ENCODE measurements at places on chromosomes 4 and X.

GRCh38 chr4:20356565-20356964 is 104.9 kb downstream of the SLIT2 start:
- DNase-seq: peak; percentile 78

DNA sequence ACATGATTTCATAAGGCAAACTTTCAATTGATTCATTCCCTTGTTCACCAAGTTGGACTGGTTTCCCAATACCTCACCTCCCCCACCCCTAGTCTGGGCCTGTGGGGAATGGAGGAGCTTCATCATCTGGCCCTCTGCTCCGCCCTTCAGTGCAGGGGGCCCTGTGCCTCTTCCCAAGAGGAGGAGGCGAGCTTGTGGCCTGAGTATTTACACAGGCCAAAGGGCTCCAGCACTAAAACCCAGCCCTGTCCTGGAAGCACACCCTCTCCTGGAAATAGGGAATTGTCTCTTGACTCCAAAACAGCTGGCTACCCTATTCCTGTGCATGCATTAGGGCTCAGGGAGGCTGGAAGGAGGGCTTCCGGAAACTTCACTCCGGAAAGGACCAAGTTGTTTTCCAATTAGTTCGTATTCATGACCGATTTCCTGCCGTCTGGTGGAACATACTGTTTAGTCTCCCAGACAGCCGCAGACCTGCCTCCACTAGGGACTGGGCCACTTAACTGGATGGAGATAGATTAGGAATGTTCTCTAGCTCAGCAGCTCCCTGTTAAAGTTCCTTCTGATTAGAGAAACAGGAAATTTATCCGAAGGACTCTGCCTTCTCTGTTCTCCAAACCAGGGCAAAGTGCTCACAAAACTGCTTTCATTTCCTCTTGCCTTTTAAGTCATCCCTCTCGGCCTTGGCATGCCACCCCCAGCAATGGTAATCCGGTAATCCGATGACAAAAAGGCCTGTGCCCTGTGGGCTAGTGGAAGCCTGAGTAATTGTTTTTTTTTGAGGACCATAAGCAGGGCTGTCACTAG is 5.8 kb downstream of the SRPX2 start:
- no peak for DNase-seq

DNA sequence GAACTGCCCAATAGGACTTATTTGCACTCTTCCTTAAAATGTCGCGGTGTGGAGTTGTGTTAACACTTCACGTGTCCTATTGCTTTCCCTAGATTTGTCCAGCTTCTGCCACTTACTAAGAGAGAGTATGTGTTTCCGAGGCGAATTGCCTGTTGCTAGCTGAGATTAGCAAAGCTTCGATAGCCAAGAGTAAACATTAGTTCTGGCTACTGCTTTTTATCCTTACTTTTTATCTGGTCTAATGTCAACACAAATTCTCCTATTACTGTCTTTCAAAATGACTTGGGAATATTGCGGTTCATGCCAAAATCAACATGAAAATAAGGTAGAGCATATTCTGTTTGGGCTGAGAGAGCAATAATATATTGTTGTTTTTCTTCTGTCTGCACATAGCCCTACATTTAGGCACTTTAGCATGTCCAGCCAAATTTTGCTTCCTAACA is 90.4 kb upstream of the VEGFC start:
- DNase-seq: peak; percentile 38

GRCh38 chr4:182828360-182829025 is 88.7 kb downstream of the DCTD start:
- no peak for DNase-seq

DNA sequence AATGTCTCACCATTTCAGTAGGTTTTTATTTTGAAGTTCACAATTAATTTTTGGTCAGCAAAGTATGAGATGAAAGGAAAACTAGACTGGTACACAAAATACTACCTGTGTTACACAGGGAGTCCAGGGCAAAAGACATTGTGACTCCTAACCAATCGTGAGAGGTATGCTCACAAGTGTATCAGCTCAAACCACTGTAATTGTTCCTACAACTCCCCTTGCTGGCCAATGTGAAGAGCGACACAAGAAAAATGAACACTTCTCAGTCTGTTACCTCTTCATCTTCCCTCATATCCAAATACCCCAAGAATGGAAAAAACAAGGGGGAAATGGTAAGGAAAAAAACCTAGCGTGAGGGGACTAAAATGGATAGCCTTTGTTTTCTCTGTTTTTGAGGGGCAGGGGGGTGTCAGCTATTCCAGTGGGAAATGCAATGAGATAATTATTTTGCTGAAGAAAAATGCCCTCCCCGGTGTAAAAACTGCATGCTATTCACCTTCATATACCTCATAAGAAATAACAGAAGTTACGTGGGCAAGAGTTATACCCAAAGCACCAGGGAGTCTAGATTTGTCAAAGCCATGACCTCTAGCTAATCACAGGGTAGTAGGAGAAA is 30.6 kb upstream of the NSUN7 start:
- DNase-seq: peak; percentile 64

GRCh38 chrX:130028196-130028595 is 45.8 kb downstream of the BCORL1 start:
- DNase-seq: no peak

- no peak for DNase-seq
Measured at GRCh38 chrX:50712777-50713176, 101.2 kb downstream of the SHROOM4 start.

- DNase-seq: no peak
Measured at GRCh38 chrX:141879616-141880015, 24.1 kb upstream of the MAGEC1 start.

DNA sequence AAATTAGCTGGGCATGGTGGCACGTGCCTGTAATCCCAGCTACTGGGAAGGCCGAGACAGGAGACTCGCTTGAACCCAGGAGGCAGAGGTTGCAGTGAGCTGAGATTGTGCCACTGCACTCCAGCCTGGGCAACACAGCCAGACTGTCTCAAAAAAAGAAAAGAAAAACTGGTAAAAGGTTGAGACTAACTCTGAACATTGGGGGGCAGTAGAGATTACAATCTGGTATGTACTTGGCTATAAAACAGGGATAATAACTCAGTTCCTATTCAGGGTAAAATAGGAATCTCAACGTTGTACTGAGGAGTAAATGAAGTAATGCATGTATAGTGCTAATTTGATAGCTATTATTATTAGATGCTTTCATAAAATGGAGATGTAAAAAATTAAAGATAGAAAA is 12.5 kb upstream of the KLF8 start:
- DNase-seq: no peak

DNA sequence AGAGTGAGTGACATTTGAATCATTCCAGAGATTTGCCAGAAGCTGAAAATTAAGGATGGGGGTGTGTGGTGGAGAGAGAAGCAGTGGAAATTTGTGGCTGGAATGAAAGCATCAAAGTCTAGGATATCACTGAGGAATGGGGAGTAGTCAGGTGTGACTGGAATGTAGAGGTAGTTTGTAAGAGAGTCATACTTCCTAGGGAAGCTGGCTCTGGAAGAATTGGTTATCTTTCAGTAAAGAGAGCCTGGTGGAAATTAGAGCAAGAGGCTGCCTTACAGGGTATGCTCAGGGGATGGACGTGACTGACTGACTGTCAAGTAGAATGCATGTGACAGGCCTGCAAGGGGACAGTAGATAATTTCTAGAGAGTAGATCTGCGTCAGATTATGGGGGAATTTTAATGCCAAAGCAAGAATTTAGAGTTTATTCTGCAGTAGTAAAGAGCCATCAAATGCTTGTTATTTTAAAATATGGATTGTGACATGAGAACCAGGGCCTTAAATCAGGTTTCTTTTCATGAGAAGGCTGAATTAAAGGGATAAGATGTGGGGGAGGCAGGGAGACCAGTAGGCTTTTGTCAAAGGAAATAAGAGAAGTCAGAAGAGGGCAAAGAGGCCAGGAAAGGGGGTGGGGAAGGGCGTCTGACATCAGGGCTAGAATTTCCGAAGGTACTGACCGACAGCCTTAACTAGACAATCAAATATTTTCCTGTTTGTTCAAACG is 109.9 kb downstream of the AFF1 start:
- DNase-seq: no peak

GRCh38 chr4:140271553-140271952 is 101.9 kb upstream of the SCOC start:
- DNase-seq: no peak

GRCh38 chr4:174592256-174592984 is 70.1 kb upstream of the HPGD start:
- no peak for DNase-seq

- DNase-seq: no peak
Measured at GRCh38 chrX:9746148-9746888, 19.3 kb downstream of the GPR143 start.

- DNase-seq: no peak
Measured at GRCh38 chr4:77142646-77143028, 14.4 kb upstream of the CCNG2 start.

DNA sequence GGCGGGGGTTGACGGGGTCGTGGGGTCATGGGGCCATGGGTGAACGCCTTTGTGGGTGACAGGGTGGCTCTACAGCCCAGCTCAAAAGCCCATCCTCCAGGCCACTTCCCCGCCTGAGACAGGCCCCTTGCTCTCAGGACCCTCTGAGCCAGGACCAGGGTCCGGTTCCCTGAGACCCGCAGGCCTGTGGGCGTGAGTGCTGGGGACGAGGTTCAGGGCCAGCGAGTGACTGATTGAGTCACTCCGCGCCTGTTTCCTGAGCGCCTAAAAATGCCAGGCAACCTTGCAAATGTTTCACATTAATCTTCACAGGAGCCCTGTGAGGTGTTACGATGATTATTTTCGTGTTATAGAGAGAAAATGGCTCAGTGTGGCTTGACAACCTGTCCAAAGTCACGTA is 97.8 kb downstream of the ZNF674 start:
- no peak for DNase-seq

All from COR-L47 (cell line).